ENCODE measurements at places on chromosomes 1 and 21.

- DNase-seq: no peak
Measured at GRCh38 chr1:42319128-42319851, 15.7 kb downstream of the FOXJ3 start.

GRCh38 chr1:149844650-149845255 lies 54.6 kb upstream of the BOLA1 start:
- DNase-seq: no peak

DNA sequence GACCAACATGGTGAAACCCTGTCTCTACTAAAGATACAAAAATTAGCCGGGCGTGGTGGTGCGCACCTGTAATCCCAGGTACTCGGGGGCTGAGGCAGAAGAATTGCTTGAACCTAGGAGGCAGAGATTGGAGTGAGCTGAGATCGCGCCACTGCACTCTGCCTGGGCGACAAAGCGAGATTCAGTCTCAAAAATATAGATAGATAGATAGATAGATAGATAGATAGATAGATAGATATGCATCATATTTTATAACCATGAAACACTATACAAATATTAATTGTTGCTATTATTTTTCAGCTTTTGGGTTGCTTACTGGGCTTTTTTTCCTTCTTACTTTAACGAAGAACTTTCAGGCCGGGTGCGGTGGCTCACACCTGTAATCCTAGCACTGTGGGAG lies 4.8 kb upstream of the FAF1 start:
- DNase-seq: no peak

- no peak for DNase-seq
Measured at GRCh38 chr1:86616871-86617270, 70.0 kb downstream of the CLCA4 start.

- DNase-seq: no peak
Measured at GRCh38 chr1:87783315-87783714, 454.6 kb downstream of the LMO4 start.
